ENCODE measurements at places on chromosomes 16 and 17.

DNA sequence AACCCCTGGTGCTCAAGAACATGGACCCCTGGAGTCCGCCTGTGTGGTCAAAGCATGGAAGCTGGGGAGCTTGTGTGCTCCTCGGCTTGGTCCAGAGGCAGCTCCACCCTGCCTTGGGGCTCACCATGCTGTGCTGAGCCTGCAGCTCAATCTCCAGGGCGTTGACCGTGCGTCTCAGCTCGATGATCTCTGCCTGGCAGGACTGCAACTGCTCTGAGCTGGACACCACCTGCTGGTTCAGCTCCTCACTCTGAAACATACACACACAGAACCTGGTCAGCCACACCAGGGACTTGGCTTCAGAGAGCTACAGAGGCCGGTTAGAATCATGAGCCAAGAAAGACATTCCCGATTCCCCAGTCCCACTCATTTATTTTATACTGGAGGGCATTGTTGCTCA lies 2.7 kb downstream of the KRT35 start:
- DNase-seq, result no peak

- DNase-seq, result no peak
Observed at GRCh38 chr17:72063262-72063661, 57.6 kb upstream of the SOX9 start.

DNA sequence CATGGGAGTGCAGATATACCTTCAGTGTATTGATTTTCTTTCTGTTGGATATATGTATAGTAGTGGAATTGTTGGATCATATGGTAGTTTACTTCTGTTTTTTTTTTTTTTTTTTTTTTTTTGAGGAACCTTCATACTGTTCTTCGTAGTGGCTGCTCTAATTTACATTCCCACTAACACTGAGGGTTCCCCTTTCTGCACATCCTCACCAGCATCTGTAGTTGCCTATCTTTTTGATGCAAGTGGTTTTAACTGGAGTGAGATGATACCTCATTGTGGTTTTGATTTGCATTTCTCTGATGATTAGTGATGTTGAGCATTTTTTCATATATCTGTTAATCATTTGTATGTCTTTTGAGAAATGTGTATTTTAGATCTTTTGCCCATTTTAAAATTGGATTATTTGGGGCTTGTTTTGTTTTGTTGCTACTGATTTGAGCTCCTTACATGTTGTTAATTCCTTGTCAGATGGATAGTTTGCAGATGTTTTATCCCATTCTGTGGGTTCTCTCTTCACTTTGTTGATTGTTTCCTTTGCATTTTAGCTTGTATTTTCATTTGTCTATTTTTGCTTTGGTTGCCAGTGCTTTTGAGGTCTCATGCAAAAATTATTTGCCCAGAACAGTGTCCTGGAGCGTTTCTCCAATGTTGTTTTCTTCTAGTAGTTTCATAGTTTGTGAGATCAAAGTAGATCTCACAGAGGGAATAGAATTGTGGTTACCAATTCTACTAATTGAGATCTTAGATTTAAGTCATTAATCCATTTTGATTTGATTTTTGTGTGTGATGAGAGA lies 25.0 kb upstream of the BCAS3 start:
- no peak for DNase-seq

GRCh38 chr17:81328489-81328888 lies 33.4 kb upstream of the SLC38A10 start:
- DNase-seq, result no peak

Measured in AG09309 (cell line).